ENCODE measurements at places on chromosomes 7 and 10.

DNA sequence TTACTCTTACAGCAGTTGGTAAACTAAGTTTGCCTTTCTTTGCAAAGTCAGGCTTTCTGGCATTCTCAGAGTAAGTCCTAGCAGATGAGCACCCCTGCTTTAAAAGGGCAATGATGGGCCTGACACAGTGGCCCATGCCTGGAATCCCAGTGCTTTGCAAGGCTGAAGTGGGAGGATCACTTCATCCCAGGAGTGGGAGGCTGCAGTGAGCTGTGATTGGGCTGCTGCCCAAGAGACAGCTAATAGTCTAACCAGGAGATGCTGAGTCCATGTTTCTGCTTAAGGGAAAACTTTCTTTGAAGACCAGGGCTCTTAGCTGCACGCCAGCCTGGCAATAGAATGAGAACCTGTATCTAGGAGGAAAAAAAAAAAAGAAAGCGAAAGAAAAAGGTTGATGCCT, 100.2 kb upstream of the MPP7 start:
- DNase-seq = no peak

- DNase-seq = no peak
These were observed 529.9 kb downstream of the XPNPEP1 start for GRCh38 chr10:109393425-109393824.

GRCh38 chr7:99449326-99449725, 10.6 kb downstream of the CPSF4 start:
- peak; percentile 39 for DNase-seq

DNA sequence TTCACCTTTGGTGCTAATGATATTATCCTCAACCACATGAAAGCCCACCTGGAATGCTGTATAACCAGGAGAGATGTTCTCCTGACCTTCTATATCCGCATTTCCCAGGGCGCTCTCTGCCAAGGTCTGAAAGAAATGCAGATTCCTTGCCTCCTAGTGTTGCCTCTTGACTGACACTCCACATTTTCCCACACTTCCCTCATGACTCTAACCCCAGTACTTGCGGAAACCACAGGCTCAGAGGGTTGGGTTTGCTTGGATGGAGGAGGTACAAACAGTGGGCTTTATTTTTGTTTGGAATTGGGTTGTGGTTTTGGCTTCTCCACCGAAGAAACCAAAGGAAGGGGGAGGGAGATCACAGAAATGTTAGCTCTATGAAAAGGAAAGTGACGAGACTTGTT, 222.9 kb upstream of the CELF2 start:
- peak; percentile 87 for DNase-seq

- no peak for DNase-seq
These were observed 6.8 kb upstream of the CSTF2T start for GRCh38 chr10:51706225-51706624.

DNA sequence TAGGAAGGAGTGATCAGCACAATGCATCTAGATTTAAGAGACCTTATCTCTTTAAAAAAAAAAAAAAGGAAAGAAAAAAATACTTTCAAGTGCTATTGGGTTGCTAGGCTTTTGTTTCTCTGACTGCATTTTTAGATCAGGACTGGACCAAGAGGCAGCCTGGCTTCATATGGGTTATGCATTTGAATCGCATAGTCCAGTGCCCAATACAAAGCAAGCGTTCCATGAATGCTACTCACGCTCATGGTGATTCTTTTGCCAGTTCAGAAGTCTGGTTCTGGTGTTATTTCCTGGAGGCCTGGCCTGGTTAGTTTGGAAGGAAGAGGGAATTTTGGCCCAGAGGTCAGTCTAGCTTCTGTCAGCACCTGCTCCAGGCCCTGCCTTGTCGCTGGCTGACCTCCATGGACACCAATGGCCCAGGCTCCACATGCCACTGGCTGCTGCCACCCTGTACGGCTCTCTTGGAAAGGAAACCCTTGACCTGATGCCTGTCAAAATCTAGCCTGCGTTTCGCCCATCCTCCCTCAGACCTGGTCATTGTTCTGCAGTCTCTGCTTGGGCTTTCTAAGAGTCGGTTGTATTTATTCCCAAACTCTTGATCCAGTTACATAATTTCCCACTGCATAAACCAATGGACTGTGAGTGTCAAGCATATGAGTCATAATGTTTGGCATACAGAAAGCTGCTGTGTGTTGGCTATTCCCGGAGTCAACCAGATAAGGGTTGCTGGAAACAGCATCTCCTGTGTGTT, 74.3 kb upstream of the MKX start:
- DNase-seq = no peak

DNA sequence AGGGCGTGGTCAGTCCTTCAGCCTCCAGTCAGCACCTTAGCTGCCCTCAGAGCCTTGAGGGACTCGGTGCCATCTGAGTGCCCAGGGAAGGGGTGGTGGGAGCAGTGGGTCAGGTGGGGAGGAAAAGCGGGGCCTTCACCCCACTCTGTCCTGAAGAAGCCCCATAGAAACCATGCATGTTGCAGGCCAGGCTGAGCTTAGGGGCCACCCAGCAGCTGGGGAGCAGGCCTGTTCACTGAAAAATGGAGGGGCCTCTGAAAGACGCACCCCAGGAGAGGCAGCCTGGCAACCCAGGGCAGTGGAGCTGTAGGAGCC, 144.3 kb downstream of the GRID1 start:
- DNase-seq = no peak

GRCh38 chr7:13615679-13616078, 373.8 kb downstream of the ETV1 start:
- DNase-seq = no peak

- DNase-seq = peak; percentile 21
These were observed 2.0 kb upstream of the PITX3 start for GRCh38 chr10:102243309-102243708.

DNA sequence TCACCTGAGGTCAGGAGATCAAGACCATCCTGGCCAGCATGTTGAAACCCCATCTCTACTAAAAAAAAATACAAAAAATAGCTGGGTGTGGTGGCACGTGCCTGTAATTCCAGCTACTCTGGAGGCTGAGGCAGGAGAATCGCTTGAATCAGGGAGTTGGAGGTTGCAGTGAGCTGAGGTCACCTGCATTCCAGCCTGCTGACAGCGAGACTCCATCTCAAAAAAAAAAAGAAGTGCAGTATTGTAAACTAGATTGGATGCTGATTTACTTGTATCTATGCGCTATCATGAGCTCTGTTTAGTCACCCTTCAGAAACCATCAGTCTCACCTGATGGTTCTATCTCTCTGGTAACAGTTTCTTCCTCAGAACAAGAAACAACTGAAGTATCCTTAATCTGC, 13.8 kb downstream of the ZSCAN21 start:
- DNase-seq = no peak

- DNase-seq = peak; percentile 36
These were observed at the start of gene CCL26 for GRCh38 chr7:75772081-75773077. Gene CCL26, minus strand, starts transcription at chr7:75772211. Its CDS starts 35 bp downstream, at chr7:75772176.

GRCh38 chr7:2017914-2018568, 214.7 kb downstream of the MAD1L1 start:
- DNase-seq = no peak

DNA sequence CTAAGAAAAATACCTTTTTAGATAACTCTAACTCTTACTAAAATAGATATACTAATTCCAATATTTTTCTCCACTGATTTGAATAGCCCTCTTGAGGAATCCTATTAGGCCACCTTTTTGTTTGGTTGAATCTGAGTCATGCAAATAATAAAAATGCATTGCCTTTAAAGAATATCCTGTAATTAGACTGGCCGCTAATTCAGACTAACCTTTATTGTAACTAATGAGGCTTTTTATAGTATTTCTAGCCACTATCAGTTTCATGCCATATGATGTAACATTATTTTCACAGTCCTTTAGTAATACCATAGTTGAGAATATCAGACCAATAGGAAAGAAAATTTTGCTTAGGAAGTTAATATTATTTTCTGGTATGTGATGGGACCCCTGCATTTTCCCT, 90.1 kb downstream of the CREB5 start:
- DNase-seq = no peak

- DNase-seq = no peak
These were observed 42.5 kb downstream of the DLD start for GRCh38 chr7:107933386-107934013.

GRCh38 chr7:44461387-44461786, 29.1 kb downstream of the NUDCD3 start:
- DNase-seq = peak; percentile 68

DNA sequence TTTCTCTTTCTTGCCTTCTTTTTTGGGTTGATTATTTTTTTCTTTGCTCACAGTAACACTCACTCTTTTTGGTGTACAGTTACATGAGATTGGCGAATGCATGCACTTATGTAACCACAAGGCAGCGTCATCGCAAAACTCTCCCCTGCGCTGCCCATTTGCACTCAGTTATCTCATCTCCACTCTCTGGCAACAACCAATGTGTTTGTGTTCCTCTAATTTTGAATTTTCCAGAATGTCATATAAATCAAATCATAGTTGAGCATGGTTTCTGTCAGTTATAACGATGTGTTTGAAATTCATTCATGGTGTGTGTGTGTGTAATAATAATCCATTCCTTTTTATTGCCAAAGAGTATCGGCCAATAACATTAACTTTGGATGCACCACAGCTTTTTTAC, 23.0 kb upstream of the IGFBP3 start:
- no peak for DNase-seq

GRCh38 chr7:5217851-5218331, 27.9 kb downstream of the WIPI2 start:
- DNase-seq = no peak

DNA sequence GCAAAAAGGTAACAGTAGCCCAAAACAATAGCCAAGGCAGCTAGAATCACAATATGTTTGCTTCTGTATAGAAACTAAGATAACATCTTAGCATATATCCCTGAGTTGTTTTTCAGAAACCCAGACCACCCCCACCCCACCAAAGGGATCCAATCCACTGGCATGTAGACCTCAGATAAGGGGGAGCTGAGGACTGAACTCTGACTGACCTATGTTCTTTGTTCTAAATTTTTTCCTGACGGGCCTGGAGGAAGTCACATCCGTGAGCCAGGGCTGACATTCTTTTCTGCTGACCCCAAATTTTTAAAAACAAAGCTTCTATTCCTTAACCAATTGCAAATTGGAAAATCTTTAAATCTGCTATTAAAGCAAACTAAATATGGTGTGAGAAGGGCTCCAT, 493.9 kb upstream of the IGFBP3 start:
- DNase-seq = no peak

- no peak for DNase-seq
These were observed 48.7 kb downstream of the COL13A1 start for GRCh38 chr10:69850440-69850839.

- peak; percentile 87 for DNase-seq
These were observed 5.5 kb upstream of the FAM131B start for GRCh38 chr7:143367972-143368371.

DNA sequence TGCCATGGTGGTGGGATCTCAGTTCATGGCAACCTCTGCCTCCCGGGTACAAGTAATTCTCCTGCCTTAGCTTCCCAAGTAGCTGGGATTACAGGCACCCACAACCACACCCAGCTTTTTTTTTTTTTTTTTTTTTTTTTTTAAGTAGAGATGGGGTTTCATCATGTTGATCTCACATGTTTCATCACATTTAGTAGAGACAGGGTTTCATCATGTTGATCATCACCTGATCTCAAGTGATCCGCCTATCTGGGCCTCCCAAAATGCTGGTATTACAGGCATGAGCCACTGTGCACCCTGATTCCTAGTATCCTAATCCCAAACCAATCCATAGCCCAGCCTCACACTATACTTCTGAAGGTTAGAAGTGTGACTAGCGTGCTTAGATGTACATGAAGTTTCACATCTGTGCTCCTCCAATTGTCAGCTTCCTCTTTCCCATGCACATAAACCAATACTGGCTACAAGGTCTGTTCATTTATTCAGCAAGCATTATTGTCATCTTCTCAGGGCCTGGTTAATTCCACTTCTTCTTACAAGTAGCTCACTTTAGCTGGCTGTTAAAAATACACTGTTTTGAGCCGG, 6.8 kb upstream of the NAT16 start:
- no peak for DNase-seq

GRCh38 chr10:97717627-97718026, 4.1 kb downstream of the MARVELD1 start:
- no peak for DNase-seq

DNA sequence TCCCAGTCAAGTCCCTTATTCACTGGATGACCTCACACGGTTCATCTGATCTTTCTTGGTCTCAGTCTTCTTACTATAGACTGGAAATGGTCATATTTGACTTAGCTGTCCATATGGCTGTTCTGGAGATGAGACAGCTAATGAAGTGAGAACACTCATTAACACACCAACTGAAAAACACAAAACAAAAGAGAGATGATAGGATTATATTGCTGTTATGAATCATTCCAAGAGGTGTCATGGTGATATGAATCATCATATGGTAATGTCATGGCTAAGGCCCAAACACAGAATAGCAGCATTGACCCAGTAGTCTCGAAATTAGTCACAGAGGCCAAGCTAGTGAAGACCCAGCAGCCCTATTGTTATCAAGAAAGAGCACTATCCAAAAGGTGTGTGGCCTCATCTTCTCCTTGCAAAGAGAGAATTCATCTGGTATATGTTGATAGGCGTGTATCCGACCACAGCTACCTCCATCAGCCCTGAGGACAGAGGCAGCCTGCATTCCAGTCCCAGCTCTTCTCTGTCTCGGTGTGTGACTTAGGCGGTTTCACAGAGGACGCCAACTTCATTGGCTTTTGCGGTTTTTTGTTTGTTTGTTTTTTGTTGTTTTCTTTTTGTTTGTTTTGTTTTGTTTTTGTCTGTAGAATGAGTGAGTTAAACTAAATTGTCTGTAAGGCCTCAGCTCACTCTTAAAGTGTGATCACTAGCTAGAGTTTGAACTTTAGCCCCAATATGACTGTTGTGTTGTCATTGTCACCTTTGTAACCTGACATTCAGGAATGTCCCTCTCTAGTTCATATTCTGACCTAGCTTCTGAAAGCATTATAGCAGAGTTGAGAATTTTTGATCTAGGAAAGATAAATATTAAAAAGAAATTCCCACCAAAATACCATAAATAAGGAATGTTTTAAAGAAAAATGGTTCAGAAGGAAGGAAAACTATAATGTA, 97.4 kb upstream of the PDCD4 start:
- peak; percentile 84 for DNase-seq

GRCh38 chr7:76356115-76356514, 2.7 kb downstream of the YWHAG start:
- DNase-seq = no peak

- no peak for DNase-seq
These were observed 138.9 kb downstream of the PKD1L1 start for GRCh38 chr7:47809387-47809786.

GRCh38 chr10:44974082-44974627, 4.5 kb downstream of the DEPP1 start:
- no peak for DNase-seq

DNA sequence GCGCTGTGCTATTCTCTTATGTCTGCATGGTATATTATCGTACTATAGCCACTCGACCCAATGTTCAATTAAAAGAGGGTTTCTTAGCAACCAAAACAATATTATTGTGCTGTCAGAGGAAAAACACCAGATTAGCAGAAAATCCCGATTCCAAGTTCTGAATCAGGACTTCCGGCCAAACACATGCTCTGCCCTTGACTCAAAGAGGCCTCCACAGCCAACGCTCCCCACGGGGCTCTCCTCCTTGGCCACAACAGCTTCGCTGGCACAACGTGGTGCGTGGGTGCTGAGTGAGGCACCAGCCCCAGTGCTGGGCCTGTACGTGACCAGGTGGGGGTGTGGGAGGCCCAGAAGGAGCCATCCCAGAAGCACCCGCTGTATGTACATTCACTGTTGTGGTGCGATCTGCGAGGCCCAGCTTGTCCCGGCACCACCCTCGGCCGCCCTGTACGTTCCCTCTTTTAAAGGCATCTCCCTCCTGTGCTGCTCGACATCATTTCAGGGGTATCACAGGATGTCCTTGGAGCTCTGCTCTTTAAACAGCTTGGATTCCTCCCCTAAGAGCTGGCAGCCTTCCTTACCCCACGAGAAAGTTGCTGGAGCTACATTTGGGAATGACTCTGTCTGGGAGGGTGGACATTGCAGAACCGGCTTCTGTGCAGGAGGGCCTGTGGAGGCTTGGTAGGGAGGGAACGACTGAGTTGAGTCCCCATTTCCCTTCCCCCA, 736.2 kb downstream of the PARD3 start:
- DNase-seq = no peak
